ENCODE measurements at places on chromosomes 13 and 19.

DNA sequence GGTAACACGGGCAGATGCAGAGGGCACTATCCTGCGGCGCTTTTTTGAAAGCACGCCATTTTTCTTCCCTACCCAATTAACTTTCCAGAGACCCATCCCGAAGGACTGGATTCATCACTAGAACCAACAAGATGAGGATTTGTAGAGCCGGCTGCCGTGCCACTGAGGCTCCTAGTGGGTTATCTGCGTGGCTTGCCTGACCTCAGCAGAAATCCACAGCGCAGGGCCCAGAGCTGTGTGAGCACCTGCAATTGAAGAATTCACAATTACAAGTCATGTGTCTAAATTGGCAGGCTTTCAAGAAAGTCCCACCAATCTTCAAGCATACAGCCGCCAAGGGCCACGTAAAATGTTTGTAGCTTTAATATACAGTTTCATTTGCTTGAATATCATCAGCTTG, 75.5 kb downstream of the ALOX5AP start:
- DNase-seq: no peak

- DNase-seq: no peak
Measured at GRCh38 chr13:93561576-93562225, 335.1 kb downstream of the GPC6 start.

DNA sequence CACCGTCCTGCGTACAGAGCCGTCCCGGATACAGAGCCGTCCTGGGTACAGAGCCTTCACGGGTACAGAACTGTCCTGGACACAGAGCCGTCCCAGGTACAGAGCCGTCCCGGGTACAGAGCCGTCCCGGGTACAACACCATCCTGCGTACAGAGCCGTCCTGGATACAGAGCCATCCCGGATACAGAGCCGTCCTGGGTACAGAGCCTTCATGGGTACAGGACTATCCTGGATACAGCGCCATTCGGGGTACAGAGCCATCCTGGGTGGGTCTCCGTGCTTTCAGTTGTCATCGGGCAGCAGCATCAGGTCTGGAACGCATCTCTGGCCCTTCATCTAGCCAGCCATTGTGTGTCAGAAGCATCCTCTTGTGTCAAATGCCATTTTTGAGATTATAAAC, 222.3 kb upstream of the SOX1 start:
- no peak for DNase-seq

GRCh38 chr13:90746230-90746629, 601.3 kb upstream of the MIR17HG start:
- DNase-seq: no peak

GRCh38 chr19:14979476-14980255, at the start of gene SLC1A6:
Gene SLC1A6, minus strand, starts transcription at chr19:14979864. Its CDS starts 6,954 bp downstream, at chr19:14972910.
- no peak for DNase-seq

DNA sequence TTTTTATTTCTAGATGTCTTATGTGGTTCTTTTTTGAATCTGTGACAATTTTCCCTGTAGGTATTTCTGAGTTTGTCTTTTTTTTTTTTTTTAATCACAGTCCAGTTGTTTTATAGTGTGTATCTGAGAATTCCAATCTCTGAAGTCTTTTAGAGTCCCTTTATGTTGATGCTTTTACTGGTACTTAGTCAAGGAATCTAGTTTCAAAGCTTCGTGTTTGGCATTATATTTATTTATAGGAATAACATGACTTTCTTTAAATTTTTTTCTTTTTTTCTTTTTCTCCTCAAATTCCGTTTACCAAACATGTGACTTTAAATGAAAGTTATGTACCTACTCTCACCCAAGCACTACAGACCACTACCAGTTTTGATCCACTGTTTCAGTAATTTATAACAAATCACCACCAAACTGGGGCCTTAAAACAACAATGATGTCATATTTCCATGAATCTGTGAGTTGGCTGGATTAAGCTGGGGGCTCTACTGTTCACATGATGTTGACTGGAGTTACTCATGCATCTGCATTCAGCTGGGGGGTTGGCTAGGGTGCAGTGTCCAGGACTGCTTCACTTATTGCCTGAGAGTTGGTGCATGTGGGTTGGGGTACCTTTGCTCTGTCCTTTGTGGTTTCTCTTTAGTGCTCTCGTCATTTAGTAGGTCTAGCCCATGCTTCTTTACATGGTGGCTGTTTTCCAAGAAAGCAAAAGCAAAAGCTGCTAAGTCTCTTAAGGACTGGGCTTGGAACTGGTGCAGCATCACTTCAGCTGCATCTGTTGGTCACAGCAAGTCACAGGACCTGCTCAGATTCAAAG, 22.3 kb downstream of the KCTD4 start:
- DNase-seq: no peak

DNA sequence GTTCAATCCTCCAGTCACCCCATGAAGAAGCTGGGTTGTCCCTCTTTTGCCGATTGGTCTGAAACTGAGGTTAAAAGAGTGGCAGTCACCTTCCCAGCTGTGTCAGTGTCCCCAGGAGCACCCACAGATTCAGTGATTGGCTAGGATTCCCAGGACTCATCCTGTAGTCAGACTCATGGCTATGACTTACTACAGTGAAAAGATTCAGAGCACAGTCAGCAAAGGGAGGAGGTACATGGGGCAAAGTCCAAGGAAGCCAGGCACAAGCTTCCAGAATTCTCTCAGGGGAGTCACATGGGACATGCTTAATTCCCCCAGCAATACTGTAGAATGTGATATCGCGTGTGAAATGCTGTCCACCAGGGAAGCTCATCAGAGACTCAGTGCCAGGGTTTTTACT, 14.2 kb downstream of the ZNF473 start:
- no peak for DNase-seq
